ENCODE measurements at places on chromosomes 2 and 18.

DNA sequence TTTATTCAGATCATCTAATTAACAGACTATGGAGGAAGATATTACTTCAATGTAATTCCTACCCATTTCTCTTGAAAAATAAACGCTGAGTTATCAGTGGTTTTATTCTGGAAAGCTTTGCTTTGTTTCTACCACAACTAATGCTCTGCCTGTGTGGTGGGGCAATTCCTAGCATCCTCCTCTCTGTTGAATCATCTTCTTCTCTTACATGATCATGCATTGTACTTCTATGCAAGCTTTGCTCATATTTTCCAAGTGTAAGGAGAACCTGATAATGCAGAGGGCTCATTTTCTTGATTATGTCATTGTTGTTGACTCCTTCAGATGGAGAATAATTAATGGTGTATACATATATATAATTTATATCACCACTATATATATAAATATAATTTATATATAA lies 46.7 kb downstream of the CCDC195 start:
- no peak for DNase-seq

GRCh38 chr2:1824202-1824905 lies 80.0 kb upstream of the PXDN start:
- no peak for DNase-seq

- no peak for DNase-seq
These were observed 352.8 kb downstream of the THSD7B start for GRCh38 chr2:137118140-137118539.

- DNase-seq, result no peak
These were observed 29.8 kb upstream of the LMAN1 start for GRCh38 chr18:59388817-59389216.

DNA sequence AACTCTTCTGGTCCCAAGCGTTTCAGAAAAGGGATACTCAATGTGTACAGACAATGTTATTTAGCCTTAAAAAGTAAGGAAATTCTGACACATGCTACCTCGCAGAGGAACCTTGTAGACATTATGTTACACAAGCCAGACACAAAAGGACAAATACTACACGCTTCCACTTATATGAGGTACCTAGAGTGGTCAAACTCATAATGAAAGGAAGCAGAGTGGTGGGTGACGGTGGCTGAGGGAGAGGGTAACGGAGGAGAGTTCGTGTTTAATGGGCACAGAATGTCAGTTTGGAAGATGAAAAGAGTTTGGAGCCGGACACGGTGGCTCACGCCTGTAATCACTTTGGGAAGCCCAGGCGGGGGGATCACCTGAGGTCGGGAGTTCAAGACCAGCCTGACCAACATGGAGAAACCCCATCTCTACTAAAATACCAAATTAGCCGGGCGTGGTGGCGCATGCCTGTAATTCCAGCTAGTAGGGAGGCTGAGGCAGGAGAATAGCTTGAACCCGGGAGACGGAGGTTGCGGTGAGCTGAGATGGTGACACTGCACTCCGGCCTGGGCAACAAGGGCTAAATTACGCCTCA lies 1.4 kb downstream of the MCM6 start:
- no peak for DNase-seq

- DNase-seq, result no peak
These were observed 54.5 kb downstream of the ACSL3 start for GRCh38 chr2:222915092-222915957.

DNA sequence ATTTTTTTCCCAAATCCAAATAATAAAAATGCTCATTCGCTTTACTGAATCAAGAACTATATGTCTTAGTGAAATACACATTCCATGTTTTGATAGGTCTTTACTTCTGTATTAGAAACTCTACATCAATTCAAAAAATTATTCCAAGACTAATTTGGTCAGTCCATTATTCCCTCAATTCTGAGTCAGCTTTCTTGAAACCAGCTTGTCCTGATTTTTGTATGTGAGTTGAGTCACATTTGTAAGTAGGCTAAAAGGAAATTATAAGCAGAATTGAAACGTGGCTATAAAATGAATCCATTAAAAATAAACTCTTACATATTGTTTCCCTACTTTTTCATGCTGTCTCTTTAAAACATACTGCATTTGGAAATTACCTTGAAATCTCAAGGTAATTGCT lies 113.0 kb downstream of the DNER start:
- no peak for DNase-seq

GRCh38 chr2:96157649-96158553 lies 12.7 kb upstream of the DUSP2 start:
- DNase-seq, result peak; percentile 92

DNA sequence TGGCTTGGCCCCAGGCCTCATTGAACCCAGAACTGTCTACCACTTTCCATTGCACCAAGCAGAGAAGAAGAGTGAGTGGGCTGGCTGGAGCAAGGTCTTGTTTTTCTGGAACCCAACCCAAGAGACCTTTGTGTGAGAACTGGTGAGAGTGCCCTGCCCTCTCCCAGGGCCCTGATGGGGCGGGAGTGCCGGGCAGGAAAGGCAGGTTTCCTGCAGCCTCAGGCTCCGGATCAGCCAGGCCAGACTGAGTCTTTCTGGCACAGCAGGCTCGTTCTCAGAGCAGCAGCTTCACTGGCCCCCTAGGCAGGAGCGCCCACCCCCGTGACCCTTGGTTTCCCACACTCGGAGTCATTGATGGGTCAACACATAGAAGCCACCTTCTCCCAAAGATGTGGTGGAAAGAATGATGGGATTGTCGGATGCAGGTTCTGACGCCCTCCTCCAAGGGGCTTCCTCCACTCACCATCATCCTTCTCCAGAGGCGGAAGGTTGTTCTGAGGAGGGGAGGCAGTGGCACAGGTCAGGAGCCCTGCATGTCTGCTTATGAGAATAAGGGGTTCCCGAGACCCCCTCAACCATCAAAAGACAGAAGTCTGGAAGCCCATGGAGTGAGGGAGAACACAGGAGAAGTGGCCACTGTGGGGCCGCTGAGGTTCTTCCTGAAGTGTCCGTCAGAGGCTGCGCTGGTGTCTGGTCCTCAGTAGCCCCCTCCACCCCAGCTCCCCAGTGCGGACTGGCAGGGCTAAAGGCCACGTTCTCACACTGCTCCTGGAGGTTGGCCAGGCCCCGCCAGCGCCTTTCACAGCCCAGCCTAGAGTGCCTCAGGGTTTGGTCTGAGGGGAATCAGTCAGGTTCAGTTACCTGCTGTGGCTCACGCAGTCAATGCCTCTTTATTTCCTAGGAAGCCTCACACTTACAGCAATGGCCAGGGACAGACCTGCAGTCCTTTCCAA lies 62.8 kb upstream of the LAPTM4A start:
- DNase-seq, result no peak

DNA sequence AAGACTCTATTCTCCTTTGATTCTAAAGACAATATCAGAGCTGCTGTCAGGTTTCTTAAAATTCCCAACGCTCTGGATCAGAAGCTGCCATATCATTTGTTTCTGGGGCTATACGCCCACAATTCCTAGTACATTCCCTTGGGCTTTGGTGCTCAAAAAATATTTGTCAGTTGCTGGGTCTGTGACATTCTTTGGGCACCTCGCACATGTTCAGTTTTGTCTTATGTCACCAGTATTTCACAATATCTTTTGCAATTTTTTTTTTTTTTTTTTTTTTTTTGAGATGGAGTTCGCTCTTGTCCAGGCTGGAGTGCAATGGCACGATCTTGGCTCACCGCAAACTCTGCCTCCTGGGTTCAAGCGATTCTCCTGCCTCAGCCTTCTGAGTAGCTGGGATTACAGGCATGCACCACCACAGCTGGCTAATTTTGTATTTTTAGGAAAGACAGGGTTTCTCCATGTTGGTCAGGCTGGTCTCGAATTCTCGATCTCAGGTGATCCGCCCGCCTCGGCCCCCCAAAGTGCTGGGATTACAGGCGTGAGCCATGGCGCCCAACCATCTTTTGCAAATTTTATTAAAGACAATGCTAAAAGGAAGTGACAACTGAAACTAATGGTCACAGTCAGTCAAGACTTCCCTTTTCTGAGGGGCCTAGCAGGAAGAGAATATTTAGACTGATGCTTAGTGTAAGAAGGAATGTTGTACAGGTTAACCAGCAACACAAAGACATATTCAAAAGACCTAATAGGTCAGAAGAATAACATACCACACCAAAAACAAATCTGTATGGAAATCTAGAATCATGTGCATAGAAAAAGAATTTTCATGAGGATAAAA lies 6.8 kb downstream of the ZNF397 start:
- DNase-seq, result no peak

GRCh38 chr2:204046145-204046544 lies 109.6 kb downstream of the ICOS start:
- DNase-seq, result no peak

DNA sequence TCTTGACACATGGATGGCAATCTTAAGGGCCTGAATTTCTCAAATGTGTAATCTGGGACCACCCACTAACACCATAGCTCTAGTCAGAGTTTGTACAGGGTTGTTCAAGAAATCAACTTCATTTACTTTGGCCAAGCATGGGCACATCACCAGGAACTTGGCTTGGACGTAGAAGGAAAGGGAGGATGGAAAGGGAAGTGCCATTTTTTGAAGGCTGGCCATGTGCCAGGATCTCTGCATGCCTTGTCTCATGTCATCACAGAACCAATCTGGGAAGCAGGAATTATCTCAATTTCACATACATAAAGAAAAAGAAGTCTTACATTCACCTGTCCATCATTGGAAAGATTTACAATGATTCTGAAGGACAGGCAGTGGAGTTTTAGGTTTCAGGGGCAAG lies 128.1 kb downstream of the ANTXR1 start:
- DNase-seq, result no peak

- no peak for DNase-seq
These were observed 294.8 kb upstream of the MGAT5 start for GRCh38 chr2:133959066-133959465.

- DNase-seq, result no peak
These were observed 307.6 kb upstream of the RAB12 start for GRCh38 chr18:8301427-8302172.

DNA sequence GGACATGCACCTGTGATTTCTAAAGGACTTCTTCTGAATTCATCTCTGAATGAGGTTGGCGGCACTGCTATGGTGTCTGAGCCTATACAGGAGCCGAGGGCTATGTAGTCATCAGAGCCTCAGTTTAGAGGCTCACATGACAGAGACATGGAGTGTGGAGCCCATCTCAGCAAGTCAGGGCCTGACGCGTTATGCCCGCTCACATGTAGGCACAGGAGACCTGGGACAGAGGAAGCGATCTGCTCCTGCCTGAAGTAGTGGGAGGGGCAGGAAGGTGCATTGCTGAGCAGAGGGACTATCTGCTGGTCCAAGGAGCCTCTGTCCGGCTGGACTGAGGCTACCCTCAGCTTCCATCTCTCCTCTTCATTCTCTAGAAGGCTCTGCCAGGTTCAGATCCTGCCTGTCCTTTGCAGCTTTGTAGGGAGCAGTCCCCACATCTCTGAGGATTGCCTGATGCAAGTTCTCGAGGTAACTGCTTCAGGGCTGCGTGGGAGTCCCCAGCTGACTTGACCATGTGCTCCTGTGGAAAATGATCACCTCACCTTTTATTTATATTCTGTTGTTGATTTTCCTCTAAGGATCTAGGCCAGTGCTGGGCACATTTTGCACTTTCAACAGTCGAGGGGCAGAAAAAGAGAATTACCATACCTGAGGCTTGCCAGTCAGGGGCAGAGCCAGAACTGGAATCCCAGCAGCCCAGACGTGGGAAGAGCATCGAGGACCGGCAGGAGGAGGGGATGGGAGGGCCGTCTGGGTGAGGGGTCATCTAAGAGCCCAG lies 16.6 kb downstream of the KLHL29 start:
- DNase-seq, result no peak

- DNase-seq, result no peak
These were observed 264.9 kb downstream of the ICOS start for GRCh38 chr2:204201507-204201906.

- DNase-seq, result no peak
These were observed 9.9 kb upstream of the IL1A start for GRCh38 chr2:112794131-112794733.

- DNase-seq, result no peak
These were observed 519 bp downstream of the TEX261 start for GRCh38 chr2:70994009-70994698.

GRCh38 chr2:74653589-74653984 lies 460 bp upstream of the SEMA4F start:
- no peak for DNase-seq

- no peak for DNase-seq
These were observed 8.3 kb upstream of the COL6A3 start for GRCh38 chr2:237422309-237422708.

Data from stimulated activated CD4-positive, alpha-beta T cell treated with anti-CD3 and anti-CD28 coated beads, Interleukin-1b, Interleukin-23, amount 100 ng/mL, for 1 hour (primary cell).